ENCODE measurements at places on chromosomes 6 and 20.
A peak's percentile ranks its signal among the peaks of the same experiment; 100 is the strongest.

GRCh38 chr6:167644412-167645132 is 182.1 kb upstream of the AFDN start:
- no peak for DNase-seq

GRCh38 chr6:16731478-16732051 is 29.7 kb downstream of the ATXN1 start:
- no peak for DNase-seq

GRCh38 chr20:16434062-16434664 is 139.1 kb downstream of the KIF16B start:
- DNase-seq = peak; percentile 33

DNA sequence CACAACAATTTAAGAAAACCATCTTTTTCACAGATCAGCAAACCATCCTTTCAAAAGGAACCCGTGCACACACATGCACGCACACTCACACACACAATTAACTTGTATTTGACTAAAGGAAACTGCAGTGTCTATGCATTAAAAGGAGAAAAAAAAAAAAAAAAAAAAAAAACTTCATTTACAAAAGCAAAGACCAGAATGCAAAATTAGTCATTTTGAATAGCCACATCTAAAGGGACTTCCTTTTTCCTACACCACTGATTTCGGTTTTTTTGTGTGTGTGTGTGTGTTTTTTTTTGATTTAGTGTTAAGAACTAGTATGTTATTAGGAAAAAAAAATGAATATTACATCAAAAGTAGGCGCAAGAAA is 6.3 kb downstream of the ZMYND8 start:
- DNase-seq = no peak

DNA sequence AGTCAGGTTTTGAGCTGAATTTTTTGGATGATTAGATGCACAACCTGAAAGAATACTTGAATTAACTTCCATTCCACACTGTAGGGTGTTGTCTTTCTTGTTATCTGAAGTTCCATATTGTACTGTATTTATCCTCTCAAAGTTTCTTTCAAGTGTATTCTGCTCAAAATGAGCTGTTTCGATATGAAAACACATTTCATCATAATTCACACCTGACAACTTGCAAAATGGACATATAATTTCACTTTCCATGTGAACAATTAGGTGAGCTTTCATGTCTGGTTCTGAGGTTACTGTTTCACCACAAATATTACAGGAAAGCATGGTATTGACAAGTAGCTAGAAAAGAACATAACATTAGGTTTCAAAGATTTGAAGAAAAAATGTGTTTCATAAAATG is 1.7 kb downstream of the ZUP1 start:
- no peak for DNase-seq

- no peak for DNase-seq
Measured at GRCh38 chr6:155267411-155267810, 3.6 kb downstream of the CLDN20 start.

Measured in stimulated activated CD4-positive, alpha-beta T cell treated with anti-CD3 and anti-CD28 coated beads, TNF-alpha, amount 100 ng/mL, for 48 hours (primary cell).